ENCODE measurements at places on chromosomes 12 and 14.
A peak's percentile ranks its signal among the peaks of the same experiment; 100 is the strongest.

GRCh38 chr12:11763760-11764520 lies 114.5 kb downstream of the ETV6 start:
- no peak for DNase-seq

DNA sequence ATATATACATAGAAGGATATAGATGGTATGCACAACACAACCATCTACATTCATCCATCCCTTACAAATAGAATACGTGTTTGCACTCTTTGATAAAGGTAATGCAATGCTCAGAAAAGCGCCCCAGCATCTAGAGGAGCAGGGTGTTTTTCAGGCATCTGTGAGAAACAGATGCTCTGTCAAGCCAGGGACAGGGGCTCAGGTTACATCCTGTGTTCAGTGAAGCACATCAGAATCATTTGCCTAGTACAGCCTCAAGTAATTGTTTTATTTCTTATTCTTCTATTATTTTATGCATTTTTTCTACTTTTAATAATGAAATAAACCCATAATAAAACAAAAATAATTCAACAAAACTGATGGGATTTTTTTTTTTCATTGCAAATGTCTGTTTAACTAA lies 50.5 kb upstream of the HIF1A start:
- no peak for DNase-seq

GRCh38 chr14:91413547-91414474 lies 3.8 kb downstream of the CCDC88C start:
- no peak for DNase-seq

DNA sequence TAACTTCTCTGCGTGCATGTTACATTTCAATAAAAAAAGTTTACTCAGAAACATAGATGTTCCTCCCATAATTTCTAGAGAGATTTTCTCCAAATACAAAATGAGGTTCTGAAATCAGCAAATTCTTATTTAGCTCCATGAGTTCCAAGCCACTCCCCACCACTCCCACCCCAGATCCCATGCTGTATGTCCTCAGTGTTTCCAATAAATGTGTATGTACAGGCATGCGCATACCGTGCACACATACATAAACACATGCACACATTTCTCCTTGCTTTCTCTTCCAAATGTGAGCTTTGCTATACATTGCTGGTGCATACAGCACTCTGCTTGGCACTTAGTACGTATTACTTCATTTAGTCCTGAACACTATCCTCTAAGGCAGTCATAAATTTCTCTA lies 209.7 kb downstream of the MSRB3 start:
- DNase-seq, result no peak

DNA sequence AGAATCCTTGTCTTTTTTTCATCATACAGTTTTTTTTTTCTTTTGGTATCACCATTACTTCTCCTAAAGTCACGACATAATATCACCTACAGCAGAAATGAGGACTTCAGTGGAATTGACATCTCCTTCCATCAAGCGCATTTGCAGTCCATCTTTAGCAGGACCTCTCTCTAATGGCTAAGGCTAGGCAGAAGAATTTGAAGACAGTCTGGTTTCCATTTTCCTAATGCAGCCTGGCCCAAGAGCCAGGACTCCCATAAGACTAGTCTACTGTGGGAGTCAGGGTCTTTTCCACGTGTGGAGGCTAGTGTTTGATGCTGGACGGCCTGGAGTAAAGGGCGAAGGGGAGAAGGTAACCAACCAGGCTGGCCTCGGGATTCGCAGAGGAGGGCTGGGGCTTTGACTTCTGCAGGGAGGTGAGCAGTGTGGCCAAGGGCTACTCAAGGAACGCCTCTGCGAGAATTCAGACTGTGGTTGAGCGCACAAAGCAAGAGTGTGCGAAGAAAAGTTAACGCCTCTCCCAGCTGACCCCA lies 769 bp upstream of the ZNF740 start:
- DNase-seq, result no peak

- DNase-seq, result no peak
These were observed 1891.0 kb upstream of the FLRT2 start for GRCh38 chr14:83638748-83639504.

GRCh38 chr12:105462831-105463230 lies 132.3 kb downstream of the C12orf75 start:
- DNase-seq, result no peak

- DNase-seq, result no peak
These were observed 230.4 kb downstream of the SPTSSA start for GRCh38 chr14:34231626-34232025.

GRCh38 chr12:15808652-15809051 lies 19.5 kb upstream of the EPS8 start:
- DNase-seq, result no peak

GRCh38 chr12:56954958-56955355 lies 2.5 kb downstream of the RDH16 start:
- DNase-seq, result no peak

- no peak for DNase-seq
These were observed 604 bp downstream of the EEA1 start for GRCh38 chr12:92928421-92928961.

DNA sequence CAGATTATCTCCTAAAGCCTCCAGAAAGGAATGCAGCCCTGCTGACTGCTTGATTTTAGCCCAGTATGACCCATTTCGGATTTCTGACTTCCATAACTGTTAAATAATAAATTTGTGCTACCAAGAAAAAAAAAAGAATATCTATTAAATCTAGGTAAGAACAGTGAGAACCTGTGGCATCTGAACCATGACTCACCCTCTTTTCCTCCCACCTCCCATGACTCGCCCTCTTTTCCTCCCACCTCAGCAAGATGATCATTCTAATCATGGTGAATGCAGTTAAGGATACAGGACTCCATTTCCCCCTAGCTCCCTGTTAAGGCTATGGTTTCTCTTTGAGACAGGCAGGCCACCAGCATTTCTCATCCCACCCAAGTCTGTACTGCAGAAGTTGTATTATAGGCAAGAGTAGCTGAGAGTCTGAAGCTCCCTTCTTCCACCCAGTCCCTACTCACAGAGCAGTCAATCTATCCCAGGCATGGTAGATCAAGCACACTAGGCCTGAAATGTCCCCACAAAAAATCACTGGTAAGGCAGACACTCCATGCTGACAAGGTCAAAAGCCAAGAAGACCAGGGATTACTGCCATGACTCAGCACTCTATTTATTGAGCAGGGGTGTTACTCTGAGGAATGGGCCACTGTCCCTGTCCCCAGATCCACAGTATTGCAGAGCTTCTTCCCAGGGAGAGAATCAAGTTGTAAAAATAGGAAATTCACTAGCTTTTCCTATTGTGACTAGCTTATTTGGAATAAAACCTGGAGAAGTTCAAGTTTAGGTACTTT lies 188.9 kb downstream of the ADAMTS20 start:
- DNase-seq, result no peak

DNA sequence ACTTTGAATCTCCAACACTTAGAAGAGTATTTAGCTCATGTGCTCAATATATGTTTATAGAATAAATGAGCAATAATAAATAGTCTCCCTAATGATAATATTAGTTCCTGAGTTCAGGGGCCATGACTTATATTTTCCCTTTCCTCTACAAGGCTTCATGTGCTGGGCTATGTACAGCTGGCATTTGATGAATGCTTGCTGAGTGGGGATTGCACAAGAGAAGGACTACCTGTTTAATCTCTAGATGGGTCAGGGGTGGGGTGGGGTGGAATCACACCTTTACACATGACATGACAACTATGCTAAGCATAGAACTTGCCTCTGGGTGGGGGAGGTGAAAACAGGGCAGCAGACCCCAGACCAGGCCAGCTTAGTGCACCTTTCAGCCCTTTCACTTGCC lies 7.6 kb upstream of the ABHD12B start:
- no peak for DNase-seq

DNA sequence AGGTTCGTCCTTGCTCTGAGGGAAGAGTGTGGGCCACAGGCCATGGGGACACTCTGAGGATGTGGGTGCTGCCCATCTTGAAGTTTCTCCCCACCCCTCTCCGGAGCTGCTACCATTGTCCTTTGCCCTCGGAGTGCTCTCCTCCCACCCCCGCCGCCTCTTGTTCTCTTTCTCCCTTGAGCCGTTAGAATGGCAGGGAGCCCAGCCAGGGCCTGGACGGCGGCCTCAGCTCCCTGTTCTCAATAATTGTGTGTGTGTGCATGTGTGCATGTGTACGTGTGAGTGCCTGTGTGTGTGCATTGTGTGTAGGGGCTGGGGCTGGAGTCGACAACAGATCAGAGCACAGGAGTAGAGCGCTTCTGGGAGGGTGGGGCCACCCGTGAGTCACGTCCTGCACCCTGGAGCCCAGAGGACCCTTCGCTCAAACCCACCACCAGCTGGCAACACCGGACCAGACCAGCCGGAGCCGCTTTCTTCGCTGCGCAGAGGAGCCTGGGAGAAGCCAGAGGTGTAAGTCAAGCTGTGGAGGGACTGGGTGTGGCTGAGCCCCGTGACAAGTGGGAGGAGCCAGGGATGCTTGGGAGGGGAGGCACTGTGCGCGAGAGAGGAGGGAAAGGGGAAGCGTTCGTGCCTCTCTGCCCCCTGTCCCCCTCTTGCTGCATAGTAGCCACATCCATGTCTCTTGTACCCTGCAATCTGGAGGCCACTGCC lies 25.9 kb upstream of the KCNA5 start:
- DNase-seq, result no peak

GRCh38 chr14:99981806-99982205 lies 83.4 kb upstream of the EVL start:
- DNase-seq, result no peak

DNA sequence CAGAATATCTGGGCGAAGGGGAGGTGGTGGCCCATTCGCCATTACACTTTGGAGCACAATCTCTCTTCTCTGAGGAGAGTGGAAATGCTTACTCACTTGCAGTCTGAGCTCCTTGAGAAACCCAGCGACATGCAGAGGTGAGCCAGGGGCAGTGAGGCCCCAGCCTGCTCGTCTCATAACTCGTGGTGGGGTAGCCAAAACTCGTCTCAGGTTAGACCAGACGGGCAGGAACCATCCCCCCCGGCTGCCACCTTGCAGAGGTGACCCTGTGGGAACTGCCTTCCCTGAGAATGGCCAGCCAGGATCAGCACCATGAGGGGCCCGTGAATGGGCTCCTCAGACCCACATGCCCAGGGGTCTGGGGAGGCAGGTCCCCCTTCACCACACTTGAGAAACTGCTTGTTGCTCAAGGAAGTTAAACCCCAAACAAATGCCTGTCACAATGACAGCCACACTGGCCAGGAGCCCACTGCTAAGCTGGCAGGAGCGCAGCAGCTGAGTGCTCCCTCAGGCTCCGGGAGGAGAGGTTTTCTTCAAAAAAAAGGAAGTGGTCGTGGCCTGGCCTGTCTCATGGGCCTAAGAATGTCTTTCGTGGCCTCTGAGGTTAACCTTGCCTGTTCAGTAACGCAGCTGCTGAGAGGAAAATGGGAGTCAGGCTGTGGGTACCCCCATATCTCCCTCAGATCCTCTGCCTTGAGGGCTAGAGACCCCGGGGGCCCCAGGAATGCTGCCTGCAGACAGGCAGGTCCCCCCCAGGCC lies 9.2 kb upstream of the ALDH2 start:
- peak; percentile 23 for DNase-seq

GRCh38 chr12:128844031-128844635 lies 9.1 kb upstream of the GLT1D1 start:
- no peak for DNase-seq

GRCh38 chr12:593396-594270 lies 69.6 kb downstream of the NINJ2 start:
- no peak for DNase-seq

GRCh38 chr12:65825183-65825506 lies 862 bp downstream of the HMGA2 start:
- DNase-seq, result no peak

- DNase-seq, result no peak
These were observed 15.4 kb downstream of the TMEM52B start for GRCh38 chr12:10194160-10194670.

GRCh38 chr12:49626169-49626835 lies 2.9 kb downstream of the PRPF40B start:
- DNase-seq, result no peak

DNA sequence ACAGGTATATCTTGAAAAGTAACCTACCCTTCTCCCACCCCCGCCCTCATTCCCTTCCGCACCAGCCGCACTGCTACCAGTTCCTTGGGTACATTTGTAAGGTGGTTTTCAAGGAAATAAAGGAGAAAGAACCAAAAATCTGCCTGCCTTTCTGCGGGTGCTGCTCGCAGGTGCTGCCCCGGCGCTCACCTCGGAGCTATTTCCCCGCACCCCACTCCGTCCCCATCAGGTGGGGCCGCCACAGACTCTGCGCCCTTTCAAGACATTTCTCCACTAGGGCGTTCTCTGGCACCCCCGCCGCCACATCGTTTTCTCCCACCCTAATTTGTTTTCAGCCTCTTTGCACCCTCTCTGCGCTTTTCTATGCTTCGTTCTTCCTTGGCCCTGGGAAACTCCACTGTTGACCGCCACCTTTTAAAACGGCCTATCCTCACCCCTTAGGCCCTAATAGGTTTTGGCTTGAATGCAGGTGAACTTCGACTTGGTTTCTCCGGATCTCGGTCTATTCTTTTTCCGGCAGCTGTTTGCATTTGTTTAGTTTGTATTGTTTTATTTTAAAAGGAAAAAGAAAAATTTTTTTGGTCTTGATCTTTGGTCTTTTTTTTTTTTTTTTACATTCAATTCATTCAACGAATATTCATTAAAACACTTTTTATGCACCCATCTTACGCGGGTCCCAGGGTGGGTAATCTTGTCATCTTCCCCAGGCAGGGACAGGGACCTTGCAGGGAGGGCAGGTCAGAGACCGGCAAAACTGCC lies 3.0 kb downstream of the VSX2 start:
- no peak for DNase-seq

DNA sequence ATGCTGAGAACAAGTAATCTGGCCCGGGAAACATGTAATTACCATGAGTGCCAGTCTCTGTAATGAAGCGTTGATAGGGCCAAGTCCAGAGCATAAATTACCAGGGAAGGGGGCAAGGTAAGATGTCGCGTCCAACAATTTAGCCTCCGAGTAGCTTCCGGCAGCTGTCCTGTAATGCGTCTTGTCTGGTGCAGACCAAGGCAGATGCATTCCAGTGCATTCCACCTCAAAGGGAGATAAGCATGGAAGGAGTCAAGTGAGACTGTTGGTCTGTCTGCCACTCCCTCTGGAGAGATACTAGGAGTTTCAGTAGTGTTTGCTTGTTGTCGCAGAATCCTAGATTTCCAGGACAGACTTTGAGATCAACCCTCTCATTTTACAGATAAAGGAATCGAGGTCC lies 218.3 kb downstream of the AACS start:
- no peak for DNase-seq

DNA sequence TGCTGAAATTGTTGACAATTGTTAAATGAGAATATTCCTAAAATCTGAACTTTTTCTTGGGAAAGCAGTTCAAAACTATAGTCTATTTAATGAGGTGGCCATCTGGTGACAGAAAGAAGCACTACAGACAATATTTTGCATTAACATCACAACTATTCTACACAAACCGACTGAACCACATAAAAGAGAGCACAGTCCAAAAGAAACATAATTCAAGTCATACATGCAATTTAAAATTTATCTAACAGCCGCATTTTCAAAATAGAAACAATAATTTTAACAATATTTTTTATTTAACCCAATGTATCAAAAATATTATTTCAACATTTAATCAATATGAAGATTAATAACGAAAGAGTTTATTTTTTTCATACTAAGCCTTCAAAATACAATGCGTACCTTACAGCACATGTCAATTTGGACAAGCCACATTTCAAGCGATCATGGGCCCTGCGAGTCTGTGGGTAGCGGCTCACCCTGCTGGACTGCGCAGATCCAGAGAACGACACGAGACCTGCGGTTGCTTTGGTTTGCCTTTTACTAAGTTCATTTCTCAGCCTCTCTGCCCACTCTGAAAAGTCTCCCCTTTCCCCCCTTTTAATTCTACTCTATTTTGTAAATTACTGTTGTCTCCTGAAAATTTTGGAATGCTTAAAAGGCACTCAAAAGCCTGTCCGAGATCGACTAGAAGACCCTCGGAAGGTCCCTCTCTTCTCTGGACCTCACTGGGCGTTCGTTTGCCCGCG lies 947 bp upstream of the LRRC9 start:
- peak; percentile 58 for DNase-seq

- DNase-seq, result no peak
These were observed 5.1 kb upstream of the DYNC1H1 start for GRCh38 chr14:101959277-101959676.

Measured in hippocampal formation (tissue), 2 donors.